ENCODE measurements at places on chromosomes 6 and 20.

GRCh38 chr20:53328961-53329360, 264.7 kb downstream of the ZNF217 start:
- DNase-seq = peak; percentile 30

DNA sequence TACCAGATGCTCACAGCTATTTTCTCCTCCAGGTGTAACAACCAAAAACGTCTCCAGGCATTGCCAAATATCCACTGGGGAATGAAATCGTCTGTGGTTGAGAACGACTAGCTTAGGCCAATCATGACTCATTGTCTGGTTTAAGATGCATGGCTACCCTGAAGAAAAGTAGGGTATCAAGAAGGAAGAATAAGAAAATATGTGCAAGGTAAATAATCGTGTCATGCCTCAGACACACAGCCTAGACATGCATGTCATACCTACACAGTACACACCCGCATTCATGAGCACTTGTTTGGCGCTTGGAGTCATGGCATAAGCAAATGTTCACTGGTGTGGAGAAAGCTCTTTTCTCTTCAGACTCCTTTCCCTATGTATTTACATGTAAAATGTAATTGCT, 745.7 kb downstream of the MAFB start:
- DNase-seq = no peak

GRCh38 chr6:159092631-159093030, 47.8 kb upstream of the TAGAP start:
- no peak for DNase-seq

DNA sequence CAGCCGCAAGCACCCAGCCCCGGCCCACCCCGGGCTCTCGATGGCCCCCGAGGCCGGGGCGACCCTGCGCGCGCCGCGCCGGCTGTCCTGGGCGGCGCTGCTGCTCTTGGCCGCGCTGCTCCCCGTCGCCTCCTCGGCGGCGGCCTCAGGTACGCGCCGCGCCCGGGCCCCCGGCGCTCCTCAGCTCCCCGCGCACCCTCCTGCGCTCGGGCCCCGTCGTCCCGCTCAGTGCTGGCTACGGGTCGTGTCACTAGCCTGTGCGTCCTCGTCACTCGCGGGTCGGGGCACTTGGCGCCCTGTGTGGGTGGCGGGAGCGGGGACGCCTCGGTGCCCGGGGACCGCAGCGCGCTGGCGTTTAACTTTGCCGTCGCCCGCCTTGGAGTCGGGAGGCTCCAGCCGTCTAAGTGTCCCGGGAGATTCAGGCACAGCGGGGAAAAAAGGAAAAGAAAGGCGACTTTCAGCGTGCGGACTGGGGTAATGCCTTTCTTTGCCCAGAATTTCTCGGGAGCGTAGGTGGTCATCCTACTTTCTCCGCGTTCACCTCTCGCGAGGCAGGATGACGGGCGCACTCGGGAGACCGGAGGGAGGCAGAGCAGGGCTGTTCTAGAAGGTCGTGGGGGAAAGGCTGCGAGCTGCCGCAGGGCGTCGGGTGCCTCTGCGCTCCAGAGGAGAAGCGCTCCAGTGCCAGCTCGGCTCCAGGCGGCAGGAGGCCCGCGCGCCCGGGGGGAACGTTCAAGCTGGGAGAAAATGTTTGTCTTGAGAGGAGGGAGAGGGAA, 545 bp downstream of the FNDC1 start:
- peak; percentile 83 for DNase-seq

DNA sequence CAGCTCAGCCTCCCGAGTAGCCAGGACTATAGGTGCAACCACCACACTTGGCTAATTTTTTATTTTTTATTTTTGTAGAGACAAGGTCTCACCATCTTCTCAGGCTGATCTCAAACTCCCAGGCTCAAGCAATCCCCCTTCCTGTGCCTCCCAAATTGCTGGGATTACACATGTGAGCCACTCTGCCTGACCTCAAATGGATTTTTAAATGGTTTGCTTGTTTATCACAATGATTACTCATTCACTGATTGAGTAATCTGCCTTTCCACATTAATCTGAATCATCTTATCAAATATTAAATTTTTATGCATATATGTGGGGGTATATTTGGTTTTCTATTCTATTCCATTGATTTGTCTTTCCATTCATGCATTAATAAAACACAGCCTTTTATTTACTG, 9.4 kb upstream of the KHDC1L start:
- no peak for DNase-seq

- no peak for DNase-seq
Measured at GRCh38 chr6:147164761-147165160, 39.5 kb upstream of the STXBP5 start.

- no peak for DNase-seq
Measured at GRCh38 chr20:37681384-37682112, 12.3 kb upstream of the CTNNBL1 start.
